ENCODE measurements at places on chromosomes 6 and 20.
A peak's percentile ranks its signal among the peaks of the same experiment; 100 is the strongest.

GRCh38 chr20:63303095-63303666 lies 10.2 kb downstream of the COL20A1 start:
- no peak for DNase-seq

DNA sequence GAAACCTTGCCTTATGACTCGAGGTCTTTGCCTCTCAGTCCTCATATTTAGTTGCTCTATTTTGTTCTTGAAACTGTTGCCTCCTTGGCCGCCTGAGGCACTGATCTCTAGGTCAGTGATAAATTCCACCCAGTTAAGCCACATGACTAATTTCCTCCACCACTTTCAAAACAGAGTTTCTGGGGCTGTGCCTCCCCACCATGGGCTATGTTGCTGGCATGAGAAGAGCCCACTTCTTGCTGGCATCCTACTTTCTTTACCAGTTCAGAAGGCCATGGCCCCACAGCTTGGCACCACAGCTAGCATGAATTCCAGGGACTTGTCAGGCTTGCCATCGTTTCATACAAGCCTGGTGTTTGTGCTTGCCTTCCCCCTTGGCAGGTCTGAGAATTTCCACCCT lies 361.4 kb upstream of the JAG1 start:
- no peak for DNase-seq

GRCh38 chr20:5845681-5846615 lies 95.7 kb downstream of the SHLD1 start:
- DNase-seq = no peak

DNA sequence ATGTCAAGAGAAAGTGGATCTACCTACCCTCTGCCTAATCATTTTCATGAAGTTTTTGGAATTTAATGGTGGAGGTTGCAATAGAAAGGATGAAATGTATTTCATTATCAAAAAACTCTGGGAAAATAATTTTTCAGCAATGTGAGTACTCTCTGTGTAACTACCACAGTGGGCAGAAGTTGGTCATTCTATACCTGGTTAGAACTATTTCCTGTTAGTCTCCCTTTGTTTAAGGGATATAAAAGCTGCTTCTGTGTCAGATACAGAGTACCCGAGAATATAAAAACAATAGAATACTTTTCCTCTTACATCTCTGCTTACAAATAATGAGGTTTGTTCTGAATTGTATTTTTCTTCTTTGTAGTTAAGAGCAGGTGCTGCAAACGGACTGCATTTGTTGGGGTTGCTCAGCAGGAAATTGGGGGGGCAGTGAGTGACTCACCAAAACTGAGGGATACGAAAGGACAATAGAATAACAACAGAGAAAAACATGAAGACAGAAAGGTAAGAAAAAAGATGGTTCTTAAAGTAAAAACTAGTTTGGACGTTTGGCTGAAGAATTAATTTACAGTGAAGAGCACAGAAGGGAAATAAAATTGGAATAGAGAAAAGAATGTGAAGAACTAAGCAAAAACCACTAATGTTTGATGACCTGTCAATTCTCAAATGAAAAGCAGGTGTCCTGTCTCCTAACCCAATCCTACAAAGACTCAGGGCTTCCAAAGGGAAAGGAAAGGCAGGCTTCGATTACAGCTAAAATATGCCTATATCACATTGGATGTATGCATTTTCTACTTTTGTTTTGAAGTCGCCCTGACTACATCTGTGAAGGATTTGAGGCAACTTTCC lies 703.1 kb downstream of the RFPL4B start:
- peak; percentile 28 for DNase-seq

DNA sequence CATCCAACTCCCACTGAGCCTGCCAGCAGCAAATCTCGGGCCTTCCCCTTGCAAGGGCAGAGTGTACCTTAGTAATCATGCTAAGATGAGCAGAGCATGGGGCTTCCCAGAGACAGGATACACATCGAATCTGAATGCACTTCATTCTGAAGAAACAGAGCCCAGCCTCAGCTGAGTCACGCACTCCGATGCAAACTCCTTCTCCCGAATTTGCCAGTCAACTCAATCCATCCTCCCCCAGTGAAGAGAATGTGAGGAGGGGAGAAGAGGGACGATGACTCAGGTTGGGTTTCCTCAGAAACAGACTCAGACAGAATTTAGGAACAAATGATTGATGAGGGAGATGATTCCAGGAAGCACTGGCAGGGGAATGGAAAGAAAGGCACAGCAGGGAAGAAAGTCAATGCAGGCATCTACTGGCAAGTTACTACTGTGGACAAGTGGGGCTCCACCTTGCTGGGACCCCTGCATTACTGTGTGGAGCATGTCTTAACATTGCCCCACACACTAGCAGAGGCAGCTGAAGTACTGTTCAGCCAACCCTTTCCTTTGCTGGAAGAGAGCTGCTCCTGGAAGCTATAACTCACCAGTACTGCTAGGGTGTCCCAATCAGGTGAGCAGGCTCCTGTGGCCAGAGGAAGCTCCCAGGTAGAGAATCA lies 251.6 kb downstream of the ADGB start:
- DNase-seq = peak; percentile 24

DNA sequence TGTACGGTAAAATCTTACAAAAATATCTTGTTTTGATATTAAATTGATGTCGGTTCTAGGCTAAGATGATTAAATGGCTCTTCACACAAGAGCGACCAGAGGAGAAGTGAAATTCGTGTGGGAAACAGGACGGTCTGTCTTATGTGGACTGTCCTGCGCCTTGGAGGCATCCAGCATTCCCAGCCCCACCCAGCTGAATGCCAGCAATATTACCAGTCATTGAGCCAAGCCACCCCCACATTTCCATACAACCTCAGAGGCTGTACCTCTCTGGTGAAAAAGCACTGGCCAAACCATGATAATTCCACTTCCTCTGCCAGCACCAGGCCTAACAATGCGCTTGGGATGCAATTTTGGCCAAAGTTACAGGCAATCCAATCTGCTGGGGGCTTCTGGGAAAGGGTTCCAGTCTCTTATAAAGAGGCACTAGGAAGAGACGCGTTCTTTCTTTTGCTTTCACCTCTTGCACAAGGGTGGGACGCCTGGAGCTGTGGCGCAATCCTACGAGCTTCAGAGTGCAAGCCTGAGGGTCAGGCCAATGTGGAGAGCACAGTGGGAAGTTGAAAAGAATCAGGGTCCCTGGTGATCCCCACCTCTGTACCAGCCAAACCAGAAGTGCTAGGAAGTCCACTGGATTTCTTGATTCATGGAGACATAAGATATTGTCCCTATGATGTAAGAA lies 213.1 kb downstream of the PREX1 start:
- no peak for DNase-seq

DNA sequence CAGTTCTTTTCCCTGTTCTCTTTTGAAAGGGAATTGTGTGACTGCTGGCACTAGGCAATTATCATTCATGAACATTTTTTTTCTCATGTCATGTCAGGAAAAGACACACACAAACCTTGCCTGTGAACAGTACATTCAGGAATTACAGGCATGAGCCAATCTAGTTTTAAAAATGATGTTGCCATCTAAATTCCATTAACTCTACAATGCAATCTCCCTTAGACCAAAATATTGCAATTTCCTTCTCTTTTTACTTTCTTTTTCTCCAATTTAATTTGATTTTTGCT lies 127.5 kb upstream of the STMND1 start:
- no peak for DNase-seq

DNA sequence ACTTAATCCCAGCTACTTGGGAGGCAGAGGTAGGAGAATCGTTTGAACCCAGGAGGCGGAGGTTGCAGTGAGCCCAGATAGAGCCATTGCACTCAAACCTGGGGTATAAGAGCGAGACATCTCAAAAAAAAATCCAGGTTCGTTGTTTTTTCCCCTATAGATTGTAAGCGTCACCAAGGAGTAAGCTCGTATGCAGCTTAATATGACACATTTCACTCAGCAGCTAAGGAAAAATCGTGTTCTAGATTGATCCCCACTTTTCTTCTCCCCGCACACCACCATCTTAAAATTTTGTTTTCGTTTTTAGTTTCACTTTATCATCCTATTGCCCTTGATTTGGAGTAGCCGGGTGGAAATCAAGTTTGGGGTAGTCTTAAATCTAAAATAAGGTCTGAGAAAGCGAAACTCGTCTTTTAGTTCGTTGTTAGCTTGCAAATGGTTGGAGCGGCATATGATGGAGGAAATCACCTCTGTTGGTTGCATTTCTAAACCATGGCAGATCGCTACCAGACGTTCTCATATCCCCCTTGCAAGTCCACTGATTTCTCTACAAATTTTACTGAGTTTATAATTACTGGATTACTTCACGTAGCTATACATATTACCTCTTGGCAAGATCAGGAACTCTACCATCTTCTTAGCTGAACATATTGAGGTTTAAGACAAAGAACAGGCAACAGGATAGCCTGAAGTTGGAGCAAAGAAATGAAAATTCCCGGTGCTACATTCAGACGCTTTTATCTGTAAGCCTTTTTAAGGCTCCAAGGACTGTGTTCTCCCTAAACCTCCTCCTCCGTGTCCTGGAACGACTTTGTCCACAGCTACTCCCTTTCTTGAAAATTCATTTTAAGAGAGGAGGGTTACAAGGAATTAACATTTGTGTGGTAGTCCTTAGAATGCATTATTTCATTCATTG lies 91.1 kb upstream of the BTN3A2 start:
- DNase-seq = no peak

GRCh38 chr6:157464653-157465535 lies 83.9 kb downstream of the ZDHHC14 start:
- DNase-seq = no peak

DNA sequence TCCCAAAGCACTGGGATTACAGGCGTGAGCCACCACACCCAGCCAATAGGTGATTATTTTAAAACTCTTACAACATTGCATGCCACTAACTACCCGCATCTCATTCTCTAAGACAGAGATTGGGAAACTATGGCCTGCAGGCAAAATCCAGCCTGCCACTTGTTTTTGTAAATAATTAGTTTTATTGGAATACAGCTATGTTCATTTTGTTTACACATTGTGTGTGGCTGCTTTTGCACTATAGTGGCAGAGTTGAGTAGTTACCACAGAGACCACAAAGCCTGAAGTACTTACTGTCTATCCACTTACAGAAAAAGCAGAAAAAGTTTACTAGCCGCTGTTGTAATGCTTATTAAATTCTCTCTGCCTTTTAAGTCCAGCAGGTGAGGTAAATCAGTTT lies 16.4 kb upstream of the PKIG start:
- DNase-seq = no peak

GRCh38 chr20:1616858-1617434 lies 2.9 kb downstream of the SIRPB1 start:
- DNase-seq = no peak

GRCh38 chr6:134467620-134468019 lies 149.7 kb upstream of the SGK1 start:
- no peak for DNase-seq

DNA sequence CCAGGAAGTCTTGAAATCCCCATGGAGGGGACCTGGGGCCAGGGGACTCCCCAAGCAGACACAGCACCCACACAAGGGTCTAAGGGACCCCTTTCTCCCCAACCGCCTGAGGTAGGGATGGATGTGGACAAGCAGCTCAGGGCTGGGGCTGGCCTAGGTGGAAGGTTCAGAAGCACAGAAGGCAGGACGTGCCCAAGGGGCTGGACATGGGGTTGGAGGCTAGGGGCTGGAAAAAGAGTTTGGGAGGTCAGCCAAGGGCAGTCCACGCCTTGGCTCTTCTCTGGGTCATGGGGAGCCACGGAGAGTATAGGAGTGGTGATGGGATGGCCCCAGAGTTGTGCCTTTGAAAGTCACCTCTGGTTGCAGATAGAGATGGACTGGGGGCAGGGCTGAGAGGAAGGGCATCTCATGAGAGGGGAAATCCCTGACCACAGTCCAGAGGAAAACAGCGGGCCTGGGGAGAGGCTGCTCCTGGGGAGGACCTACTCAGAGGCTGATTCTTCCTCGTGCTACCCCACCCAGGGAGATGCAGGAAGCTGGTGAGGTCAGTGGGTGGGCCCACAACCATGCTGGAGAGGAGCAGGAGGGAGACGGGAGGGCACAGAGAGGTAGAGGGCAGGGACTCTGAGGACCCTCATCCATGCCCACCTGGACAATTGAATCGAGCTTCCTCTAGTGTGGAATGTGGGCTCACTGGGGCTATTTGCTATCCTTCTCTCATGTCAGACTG lies 2.5 kb upstream of the HSPA12B start:
- DNase-seq = no peak

- DNase-seq = no peak
These were observed 209.6 kb upstream of the SSTR4 start for GRCh38 chr20:22825546-22825945.

- no peak for DNase-seq
These were observed 9.1 kb upstream of the ECHDC1 start for GRCh38 chr6:127352524-127352923.

GRCh38 chr6:76862936-76863335 lies 600.4 kb downstream of the HTR1B start:
- DNase-seq = no peak

DNA sequence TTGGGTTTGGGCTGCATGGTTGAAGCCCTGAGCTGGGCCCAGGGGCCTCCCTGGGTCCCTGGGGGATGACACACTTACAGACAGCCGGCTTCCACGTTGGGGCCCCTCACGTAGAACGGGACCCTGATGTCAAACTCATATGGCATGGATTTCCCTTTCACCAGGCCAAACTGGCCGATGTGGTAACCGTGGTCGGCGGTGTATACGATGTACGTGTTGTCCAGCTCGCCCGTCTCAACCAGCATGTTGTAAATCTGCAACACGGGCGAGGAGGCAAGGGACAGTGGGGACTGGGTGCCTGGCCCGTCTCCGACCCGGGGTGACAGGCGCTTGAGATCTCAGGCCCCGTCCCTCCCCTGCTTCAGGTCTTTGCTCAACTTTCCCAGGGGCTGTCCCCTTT lies 102.4 kb downstream of the SULF2 start:
- no peak for DNase-seq

DNA sequence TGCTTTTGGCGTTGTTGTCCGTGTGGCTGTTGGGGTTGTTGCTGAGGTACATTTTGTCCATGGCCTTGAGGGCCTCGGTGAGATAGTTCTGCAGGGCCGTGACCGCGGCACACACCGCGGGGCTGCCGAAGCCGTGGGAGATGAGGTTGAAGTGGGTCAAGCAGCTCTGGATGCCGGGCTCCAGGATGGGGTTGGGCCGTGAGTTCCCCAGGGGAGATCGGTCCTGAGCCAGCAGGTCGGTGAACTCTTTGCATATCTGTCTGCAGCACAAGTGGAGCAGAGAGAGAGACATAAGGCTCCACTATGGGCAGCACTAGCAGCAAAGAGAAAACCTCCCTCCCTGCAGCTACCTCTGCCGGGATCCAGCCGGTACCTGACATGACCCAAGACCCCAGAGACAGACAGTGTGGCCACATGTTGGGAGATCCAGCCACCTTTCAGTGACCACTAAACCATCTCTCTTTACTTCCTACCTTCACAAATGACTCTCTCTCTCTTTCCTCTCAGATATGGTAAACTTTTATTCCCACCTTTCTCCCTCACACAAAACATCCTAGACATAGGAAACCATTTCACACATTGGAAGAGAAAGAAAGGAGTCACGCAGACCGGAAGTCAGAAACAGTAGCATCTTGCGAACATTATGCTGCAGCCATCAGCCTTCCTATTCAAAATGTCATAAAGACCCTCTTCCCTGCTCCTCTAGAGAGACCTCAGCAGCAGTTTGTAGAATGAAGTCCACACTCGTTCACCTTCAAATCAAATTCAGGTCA lies 16.2 kb downstream of the TFAP2A start:
- no peak for DNase-seq

- no peak for DNase-seq
These were observed 111.4 kb downstream of the FYN start for GRCh38 chr6:111761783-111762312.
